ENCODE measurements at places on chromosomes 13 and 19.

DNA sequence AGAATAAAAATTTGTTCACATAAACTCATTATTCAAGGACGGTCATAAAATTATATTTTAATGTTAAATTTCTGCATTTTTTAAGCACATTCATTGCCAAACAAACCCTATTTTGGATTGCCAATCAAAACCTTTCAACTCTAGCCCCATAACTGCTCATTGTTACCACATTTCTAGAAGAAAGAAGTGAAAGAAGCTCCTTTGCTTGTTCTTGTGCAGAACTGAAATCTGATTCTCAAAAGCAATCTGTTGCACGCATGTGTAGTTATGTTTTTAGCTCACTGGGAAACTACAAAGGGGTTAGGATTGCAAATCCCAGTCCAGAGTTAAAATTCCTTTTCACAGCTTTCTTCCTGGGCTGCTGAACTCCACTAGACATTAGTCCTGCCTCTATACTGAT lies 109.5 kb upstream of the MIR17HG start:
- DNase-seq = no peak

DNA sequence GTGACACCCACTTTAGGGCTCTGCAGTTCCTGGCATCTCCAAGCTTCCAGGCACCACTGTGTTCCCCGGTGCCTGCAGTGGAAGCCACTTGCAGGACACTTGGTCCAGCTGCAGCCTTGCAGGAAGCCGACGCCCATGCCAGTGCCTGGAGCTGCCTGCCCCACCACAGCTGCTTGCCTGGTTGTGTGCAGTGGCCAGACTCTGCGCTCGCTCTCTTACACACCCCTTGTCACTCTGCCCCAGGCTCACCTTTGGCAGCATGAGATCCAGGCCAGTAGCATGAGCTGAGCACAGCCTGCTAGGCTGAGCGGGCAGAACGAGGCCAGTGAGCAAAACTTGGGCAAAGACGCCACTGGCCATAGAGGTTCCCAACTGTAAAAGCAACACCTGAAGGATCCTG lies 57.7 kb downstream of the SLITRK1 start:
- no peak for DNase-seq

- no peak for DNase-seq
Observed at GRCh38 chr13:43514311-43514710, 272.5 kb downstream of the ENOX1 start.

GRCh38 chr13:19618977-19619376 lies 14.5 kb upstream of the MPHOSPH8 start:
- DNase-seq = peak; percentile 39

DNA sequence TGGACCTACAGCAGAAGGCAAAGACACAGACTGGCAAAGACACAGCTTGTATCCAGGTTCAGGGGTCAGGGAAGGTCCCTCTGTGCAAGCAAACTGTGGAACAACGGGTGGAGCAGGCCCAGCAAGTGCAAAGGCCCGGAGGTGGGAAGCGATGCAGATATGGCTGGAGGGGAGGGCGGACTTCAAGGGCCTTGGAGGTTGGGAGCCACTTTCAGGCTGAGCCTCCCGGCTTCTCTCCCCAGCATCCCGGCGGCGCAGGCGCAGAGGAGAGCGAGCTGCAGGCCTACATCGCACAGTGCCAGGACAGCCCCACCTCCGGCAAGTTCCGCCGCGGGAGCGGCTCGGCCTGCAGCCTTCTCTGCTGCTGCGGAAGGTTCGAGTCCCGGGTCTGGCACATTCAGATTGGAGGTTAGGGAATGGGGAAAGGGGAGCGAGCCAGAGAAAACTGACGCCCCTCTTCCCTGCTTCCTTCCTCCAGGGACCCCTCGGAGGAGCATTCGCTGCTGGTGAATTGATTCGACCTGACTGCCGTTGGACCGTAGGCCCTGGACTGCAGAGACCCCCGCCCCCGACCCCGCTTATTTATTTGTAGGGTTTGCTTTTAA lies 2.1 kb upstream of the PNPLA6 start:
- DNase-seq = no peak

GRCh38 chr19:39299404-39299803 lies 3.2 kb downstream of the IFNL1 start:
- peak; percentile 33 for DNase-seq

DNA sequence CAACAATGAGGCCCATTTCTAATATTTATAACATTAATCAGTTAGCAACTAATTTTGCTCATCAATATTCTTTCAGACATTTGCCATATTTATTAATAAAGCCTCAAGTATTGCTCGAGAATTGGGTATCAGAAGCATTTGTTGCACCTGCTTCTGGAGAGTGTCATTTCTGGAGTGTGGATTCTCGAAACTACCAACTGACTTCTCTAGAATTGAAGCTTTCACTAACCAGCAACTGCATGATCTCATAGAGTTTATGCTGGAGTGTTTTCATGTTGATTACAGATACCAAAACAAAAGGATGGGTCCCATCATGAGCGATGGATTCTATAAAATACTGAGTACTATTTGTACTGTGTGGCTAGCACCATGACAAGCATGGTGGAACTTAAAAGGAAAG lies 121.0 kb upstream of the SLC7A1 start:
- DNase-seq = no peak

DNA sequence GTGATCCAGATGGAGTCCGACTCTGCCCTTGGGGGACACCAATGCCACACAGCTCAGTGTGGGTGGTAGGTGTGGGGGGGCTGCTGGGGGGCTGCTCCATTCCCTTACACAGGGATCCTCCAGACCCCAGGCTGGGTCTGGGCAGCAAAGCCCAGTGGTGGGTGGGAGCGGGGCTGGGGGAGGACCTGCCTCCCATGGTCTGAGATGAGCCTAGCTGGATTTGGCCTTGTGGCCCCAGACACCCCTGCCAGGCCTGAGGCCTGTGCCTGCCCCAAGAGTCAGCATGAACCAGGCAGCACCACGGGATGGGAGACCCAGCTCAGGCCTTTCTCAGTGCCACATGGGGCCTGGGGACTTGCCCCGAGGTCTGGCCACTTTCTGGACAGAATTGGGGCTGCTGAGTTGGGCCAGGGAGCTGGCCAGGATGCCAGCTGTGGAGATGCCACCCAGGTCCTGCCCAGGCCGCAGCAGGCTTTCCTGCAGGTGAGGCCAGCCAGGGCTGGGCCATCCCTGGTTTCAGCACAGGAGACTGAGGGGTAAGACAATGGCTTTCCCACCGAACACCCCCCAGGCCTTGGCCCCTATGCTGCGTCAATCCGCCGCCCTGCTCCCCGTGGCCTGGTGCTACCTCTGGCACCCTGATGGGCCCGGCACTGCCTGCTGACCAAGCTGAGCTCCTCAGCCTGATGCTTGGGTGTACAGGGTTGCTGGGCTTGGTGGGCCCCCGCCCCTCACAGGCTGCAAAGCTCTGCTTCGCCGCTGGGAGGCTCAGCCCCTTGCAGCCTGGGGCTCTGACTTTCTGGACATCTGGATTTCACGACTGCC lies 24.2 kb downstream of the CEBPG start:
- no peak for DNase-seq

- no peak for DNase-seq
Observed at GRCh38 chr19:46927893-46928292, 67.1 kb downstream of the ARHGAP35 start.

GRCh38 chr19:50557009-50557613 lies 11.1 kb downstream of the LRRC4B start:
- no peak for DNase-seq

DNA sequence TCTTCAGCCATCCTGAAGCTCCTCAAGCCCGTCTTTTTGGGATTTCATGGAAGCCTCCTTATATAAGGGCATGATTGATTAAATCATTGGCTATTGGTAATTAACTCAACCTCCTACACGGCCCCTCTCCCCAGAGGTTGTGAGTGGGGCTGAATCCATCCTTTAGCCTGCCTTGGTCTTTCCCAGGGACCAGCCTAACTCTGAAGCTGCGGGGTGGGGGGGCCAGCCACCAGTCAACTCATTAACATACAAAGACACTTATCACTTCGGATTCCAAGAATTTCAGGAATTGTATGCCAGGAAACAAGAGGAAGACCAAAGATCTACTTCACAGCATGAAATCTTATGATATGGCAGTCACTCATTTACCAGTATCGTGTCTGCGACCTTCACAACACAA lies 9.9 kb downstream of the COL4A1 start:
- no peak for DNase-seq

- DNase-seq = peak; percentile 87
Observed at GRCh38 chr19:3132971-3133792, 2.7 kb upstream of the GNA15 start.

DNA sequence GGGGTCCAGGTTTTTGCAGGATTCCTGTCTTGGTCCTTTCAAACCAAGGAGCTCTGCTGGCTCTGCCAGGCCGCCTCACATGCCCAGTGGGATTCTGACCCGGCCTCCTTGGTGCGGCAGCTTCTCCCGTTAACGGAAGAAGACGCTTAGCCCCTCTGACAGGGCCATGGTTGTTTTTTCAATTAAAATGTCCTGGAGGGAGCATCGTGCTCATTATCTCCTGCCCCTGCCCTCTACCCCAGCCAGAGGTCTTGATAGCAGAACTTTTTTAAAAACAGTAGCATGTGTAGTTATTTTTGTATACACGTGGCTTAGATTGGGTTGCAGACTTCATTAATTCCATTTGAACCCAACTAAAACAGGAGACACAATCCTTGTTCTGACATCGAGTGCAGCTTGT lies 11.5 kb upstream of the RPS15 start:
- no peak for DNase-seq

DNA sequence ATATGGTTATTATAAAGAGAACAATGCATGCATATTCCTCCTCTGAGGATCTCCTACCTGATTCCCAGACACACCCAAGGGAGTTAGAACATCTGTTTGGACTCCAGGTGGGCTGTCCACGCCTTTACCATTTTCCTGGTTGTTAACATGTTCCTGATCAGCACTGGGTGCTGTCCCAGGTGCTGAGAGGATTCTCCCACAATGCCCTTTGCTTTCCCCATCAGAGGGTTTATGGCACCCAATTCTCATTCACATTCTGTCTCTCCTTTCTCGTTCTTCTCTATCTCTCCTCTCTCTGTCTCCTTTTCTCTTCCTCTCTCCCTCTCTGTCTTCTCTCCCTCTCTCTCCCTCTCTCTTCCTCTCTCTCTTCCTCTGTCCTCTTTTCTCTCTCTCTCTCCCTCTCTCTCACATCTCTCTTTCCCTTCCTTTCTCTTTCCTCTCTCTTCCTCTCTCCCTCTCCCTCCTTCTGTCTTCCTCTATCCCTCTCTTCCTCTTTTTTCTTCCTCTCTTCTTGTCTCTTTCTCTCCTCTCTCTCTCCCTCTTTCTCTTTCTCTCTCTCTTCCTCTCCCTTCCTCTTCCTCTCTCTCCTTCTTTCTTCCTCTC lies 3.3 kb upstream of the RDH13 start:
- no peak for DNase-seq

- no peak for DNase-seq
Observed at GRCh38 chr19:32063601-32064000, 281.8 kb upstream of the ZNF507 start.

DNA sequence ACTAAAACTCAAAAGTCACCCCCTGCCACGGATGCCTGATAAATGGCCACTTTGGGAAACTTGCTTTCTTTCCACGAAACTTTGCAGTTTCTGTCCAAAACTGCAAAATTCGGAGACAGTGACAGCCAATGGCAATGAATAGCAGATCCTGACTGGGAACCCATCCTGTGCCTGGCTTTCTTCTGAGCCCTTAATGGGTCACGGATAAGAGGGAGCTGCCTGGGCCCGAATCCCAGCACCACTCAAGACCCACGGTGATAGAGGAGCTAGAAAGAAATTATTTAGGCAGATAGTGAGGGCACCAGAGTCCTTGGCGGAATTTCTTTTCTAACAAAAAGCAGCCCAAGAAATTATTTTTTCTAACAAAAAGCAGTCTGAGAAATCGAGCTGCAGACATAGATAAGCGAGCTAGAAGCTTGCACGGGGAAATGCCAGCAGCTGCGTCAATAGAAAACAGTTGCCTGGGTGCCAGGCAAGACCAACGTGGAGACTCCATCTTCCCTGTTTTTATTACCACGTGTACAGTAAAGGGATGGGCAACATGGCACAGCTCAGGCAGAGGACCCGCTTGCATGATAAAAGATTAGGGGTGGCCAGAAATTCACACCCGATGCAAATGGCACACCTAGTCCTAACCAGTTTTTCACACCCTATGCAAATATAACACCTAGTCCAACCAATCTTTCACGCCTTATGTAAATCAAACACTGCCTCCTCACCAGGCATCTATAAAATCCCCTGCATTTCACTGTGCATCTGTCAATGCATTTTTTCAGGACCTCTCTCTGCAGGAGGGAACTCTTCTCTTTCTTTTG lies 7.1 kb upstream of the HSH2D start:
- no peak for DNase-seq

GRCh38 chr13:108352599-108352998 lies 83.1 kb downstream of the TNFSF13B start:
- DNase-seq = no peak

GRCh38 chr19:7217861-7218260 lies 76.4 kb downstream of the INSR start:
- no peak for DNase-seq

DNA sequence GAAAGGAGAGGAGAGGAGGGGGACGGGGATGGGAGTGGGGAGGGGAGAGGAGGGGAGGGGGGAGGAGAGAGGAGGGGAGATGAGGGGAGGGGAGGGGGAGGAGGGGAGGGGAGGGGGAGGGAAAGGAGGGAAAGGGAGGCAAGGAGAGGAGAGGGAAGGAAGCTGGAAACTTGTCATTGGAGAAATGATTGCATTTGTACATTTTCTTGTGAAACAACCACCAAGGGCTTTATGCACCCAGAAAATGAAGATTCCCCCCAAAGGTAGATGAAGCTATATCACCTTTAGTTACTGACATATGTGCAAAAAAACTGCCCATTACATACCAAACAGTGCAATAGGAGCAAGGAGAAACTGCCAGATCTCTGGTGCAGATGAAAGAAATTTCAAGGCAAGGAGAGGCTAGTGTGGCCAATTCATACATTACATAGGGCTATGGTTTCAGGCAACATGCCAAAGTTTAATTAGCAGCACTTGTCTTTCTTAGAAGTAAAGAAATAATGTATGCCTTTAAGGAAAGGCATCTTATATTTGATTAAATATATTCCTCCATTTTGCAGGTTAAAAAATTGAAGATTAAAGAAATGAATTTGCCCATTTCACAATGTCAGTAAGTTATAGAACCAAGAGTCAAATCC lies 49.5 kb upstream of the STK24 start:
- no peak for DNase-seq

DNA sequence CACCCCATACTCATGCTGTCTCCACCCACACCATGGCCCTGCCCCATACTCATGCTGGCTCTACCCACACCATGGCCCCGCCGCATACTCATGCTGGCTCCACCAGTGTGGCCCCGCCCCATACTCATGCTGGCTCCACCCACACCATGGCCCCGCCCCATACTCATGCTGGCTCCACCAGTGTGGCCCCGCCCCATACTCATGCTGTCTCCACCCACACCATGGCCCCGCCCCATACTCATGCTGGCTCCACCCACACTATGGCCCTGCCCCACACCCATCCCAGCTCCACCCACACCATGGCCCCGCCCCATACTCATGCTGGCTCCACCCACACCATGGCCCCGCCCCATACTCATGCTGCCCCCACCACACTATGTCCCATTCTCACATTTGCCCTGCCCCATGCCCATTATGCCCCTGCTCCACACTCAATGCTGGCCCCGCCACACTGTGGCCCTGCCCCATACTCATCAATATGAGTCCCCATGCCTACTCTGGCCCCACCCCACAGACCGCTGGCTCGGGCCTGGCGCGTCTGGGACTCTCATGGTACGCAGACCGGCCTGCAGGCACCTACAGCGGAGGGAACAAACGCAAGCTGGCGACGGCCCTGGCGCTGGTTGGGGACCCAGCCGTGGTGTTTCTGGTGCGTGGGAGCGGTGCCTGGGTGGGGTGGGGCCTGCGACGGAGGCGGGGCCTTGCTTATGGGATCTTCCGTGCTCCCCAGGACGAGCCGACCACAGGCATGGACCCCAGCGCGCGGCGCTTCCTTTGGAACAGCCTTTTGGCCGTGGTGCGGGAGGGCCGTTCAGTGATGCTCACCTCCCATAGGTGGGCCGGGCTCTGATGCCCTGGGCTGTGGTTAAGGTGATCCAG lies 3.7 kb upstream of the ARHGAP45 start:
- DNase-seq = peak; percentile 78
